Activated CD4-positive, alpha-beta T cell treated with anti-CD3 and anti-CD28 coated beads, Interleukin-2, amount 50 U/mL, for 24 hours (primary cell): ENCODE measurements at places on chromosomes 11 and 22.

- no peak for DNase-seq
These were observed 1.3 kb downstream of the RAB38 start for GRCh38 chr11:88173956-88174355.

GRCh38 chr11:9251311-9251710 lies 13.8 kb downstream of the DENND5A start:
- DNase-seq, result no peak

- no peak for DNase-seq
These were observed 836.0 kb downstream of the FAM181B start for GRCh38 chr11:81897639-81898038.

DNA sequence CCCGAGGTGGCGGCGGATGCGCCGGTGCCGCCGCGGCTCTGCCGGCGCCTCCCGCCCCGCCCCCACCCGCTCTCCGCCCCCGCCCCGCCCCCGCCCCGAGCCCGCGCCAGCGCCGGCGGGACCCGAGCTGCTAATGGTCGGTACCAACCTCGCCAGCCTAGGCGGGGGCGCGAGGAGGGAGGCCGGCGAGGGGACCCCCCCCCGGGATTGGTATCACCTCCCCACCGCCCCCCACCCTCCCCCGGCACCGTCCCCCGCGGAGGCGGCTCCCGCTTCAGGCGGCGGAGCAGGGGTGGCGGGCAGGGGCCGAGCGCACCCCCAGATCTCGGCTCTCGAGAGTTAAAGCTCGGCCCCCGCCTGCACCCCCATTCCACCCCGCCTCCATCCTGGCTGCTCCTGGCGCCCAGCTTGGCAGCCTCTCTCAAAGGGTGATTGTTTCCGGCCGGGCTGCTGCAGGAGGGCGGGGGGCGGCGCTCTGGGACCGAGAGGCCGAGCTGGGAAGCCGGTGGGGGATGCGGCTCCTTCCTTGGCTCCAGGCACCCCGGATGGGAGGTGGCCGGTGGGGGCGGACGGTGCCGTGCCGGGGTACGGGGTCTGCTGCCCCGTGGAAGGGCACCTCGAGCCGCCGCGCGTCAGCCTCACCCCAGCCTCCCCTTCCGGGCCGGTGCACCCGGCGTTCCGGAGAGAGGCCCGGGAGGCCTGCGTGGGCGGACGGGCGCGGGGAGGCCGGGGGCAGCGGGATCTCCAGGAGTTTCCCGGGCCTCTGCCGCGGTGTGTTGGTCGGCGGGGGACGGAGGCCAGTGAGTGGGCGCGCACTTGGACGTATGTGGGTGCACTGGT lies at the start of gene B3GAT1:
Gene B3GAT1, minus strand, starts transcription at position 40 of the 840 bp plus-strand sequence. CDS start 24,583 bp downstream, outside the sequence.
- DNase-seq, result no peak

GRCh38 chr11:11039208-11039965 lies 181.5 kb upstream of the ZBED5 start:
- DNase-seq, result no peak

- DNase-seq, result no peak
These were observed 3.8 kb downstream of the CSNK2A3 start for GRCh38 chr11:11349106-11349825.

- no peak for DNase-seq
These were observed 1478.8 kb downstream of the BRD1 start for GRCh38 chr22:48348855-48349254.

- DNase-seq, result no peak
These were observed 1.0 kb downstream of the SUN2 start for GRCh38 chr22:38754751-38755154.

DNA sequence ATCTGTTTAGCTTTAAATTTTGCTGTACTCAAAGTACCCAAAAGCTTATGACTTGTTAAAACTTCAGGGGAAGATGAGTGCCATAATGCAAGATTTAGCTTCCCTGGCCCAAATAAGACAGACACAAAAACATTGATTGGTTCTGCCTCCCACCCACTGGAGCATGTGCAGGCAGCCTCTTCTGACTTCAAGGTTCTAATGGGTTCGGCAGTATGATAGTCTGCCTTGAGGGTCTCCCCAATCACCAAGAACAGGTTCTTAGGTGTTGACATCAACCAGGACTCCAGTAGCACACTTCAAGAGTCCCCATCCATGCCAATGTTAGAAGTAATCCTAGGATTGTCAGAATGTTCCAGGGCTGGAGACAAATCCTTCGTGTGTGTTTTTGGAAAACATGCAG lies 12.5 kb downstream of the EIF4G2 start:
- DNase-seq, result no peak

GRCh38 chr22:26482161-26482560 lies 1.4 kb downstream of the HPS4 start:
- no peak for DNase-seq

- DNase-seq, result no peak
These were observed 167.0 kb upstream of the RASSF10 start for GRCh38 chr11:12841946-12842630.

GRCh38 chr11:31969359-31969702 lies 121.5 kb upstream of the RCN1 start:
- no peak for DNase-seq

- DNase-seq, result no peak
These were observed 17.1 kb downstream of the APOL4 start for GRCh38 chr22:36184433-36185025.

GRCh38 chr11:93196816-93197379 lies 893 bp downstream of the SLC36A4 start:
- no peak for DNase-seq

- no peak for DNase-seq
These were observed 28.5 kb downstream of the IMMP1L start for GRCh38 chr11:31480930-31481329.

DNA sequence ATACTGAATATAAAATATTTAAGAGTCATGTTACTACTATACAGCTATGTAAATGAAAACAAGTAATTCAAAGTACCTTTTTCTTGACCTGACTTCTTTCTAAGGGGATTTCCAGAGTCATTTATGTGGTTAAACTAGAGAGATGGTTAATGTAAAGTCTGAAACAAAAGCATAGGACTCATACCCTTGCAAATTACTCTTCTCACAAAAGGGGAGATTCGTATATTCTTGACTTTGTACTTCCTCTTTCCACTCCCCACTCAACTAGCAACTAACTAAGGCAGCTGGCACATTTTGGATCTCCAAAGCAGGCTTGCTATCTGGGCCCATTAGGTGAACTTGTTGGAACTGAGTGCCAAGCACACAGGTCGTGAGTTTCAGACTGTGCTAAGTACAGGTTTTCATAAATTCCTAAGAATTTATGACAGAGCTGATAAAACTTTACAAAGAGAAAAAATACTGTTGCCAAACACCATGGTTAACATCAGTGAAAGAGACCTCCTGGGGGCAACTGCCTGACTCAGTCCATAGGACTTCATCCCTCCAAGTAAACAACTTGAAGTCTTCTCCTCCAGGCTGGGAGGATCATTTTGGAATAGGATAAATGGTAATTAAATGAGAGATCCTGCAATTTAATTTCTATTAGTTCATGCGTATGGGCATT lies 77.0 kb upstream of the DDI1 start:
- DNase-seq, result no peak

DNA sequence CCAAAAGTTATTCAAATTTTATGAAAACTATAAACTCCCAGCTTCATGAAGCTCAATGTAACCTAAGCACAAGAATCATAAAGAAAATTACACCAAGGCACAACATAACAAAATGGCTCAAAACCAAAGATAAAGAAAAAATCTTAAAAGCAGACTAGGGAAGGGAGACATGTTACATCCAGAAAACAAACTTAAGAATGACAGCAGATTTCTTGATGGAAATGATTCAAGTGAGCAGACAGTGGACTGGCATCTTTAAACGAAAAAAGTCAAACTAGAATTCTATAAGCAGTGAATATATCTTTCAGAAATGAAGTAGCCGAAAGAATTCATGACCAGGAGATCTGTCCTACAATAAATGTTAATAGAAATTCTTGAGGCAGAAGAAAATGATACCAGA lies 75.6 kb downstream of the SHANK2 start:
- no peak for DNase-seq

DNA sequence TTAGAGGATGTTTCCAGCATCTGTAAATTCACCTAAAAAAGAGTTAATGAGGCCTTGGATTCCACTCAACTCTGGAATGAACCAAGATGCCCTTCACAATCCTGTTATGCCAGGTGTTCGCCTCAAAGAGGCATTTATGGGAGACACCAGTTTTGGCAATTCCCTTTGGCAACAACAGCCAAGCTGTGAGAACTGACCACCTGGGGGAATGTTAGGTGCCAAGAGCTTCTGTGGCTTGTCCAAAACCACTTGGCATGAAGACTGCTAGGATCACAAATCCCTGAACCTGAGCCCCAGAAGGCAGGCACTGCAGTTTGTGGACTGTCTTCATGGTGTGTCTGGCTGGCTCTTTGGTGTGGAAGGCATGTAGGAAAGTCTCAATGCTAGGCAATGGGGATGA lies 164.4 kb upstream of the BDNF start:
- no peak for DNase-seq

GRCh38 chr11:93542811-93543229 lies 371 bp downstream of the SMCO4 start:
- no peak for DNase-seq

DNA sequence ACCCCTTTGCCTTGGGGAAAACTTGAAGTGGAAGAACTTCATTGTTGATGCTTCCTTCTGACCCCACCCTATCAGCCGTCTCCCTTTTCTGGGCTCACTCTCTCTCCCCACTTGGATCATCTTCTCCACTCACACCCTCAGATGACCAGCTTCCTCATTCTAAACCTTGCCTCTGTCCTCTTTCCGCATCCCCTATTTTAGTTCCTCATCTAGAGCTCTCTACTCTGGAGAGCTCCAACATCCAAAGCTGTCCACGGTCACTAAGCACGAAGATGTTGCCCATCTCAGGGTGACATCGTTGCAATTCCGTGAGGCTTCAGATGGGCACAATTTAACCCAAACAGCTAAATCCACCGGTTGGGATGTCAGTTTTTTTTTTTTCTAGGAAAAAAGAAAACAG lies 31.6 kb upstream of the ME3 start:
- DNase-seq, result no peak

DNA sequence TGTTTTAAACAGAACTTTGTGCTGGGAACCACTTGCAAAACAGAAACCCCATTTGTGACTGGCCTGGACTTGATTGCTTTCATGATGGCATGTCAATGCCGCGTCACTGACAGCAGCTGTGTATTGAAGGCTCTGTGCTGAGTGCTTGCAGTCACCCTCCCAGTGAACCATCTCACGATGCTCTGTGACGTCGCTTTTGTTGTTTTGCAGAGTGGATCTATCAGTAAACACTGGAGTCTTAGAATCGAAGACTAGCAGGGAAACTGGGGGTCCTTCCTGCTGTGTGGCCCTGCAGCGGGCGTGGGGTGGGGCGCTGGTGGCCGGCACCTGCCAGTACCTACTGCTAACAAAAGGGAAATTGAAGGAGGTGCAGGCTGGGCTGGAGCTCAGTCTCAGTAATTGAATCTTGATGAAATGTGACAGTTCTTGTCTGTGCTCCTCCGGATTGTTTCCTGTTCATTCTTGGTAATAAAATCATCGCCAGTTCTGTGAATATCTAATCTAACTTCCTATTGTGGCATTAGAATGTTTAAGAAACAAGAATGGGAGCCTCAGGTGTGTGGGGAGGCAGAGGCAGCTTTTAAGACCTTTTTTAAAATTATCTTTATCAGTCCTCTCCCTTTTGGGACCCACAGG lies 50.5 kb upstream of the PARVG start:
- DNase-seq, result no peak

- DNase-seq, result no peak
These were observed 49.4 kb downstream of the CLMP start for GRCh38 chr11:123145661-123146060.

- no peak for DNase-seq
These were observed 223.4 kb upstream of the PITPNB start for GRCh38 chr22:28142361-28142961.

DNA sequence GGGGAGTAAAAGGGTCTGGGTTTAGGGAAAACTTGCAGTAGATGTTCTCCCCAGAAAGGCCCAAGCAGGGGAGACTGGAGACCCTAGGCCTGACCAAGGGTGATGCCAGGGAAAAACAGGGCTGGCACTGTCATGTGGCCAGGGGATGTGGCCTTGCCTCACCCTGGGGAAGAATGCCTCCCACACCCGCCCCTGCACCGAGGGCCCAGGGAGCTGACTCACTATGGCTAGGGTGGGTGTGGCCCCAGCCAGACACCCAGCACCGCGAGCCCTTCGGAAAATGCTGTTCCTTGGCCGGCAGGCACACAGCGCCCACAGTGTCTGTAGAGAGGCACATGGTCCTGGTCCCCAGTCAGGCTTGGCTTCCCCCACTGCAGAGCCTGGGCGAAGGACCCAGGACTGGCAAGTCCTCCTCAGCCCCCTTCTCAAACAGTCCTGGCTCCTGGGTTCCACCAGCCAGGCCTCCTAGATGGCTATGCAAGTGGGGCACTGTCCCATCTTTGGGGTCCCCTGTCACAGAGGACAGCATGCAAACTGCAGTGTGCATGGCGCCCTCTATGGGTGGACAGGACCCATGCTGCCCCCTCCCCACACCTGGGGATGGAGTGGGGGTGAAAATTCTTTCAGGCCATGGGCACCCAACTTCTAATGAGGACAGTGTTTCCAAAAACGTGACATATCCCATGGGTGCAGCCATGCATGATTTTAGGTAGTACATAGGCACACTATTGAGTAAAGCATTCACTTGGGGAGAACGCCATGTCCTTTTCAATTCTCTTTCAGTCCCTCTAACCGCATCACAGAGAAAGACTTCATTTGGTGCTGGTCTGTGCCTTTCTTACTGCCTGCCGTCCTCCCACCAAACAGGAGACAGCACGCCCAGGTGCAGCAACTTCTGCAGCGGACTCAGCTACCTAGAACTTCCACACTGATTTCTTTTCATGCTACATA lies 15.2 kb downstream of the TMPRSS5 start:
- DNase-seq, result no peak

DNA sequence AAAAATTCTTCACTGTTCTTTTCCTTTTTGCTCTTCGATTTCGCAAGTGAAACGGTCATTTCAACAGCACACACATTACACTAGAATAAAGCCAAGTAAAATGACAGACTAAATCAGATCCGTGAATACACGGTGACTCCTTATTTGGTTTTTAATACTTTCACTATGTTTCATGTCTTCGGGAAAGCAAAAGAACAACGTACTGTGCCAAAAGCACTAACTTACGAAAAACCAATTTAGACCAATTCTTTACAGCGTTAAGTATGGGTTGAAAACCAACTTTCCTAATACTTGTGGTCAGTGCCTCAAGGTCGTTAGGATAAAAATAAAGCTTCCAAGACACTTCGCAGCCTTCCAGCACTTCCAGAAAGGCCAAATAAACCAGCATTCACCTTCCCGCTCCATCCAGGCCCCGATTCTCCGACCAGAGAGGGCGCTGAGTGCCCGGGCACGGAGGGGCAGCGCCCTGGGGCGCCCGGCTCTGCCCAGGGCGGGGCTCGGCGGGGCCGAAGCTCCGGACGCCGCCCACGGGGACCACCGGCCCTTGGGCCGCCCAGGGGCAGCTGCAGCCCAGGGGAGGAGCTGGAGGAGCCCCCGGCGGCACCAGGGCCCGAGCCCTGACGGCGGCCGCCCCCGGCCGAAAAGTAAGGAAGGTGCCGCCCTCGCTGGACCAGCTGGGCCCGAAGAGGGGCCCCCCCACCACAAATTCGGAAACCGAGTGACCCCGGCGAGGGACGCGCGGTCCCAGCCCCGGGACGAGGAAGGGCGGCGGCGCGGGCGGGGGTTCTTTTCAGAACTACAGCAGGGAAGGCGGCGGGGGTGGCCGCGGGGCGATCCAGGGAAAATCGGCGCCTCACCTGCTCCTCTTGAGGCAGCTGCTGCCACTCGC lies 499 bp downstream of the ATL3 start:
- DNase-seq, result peak; percentile 3
